ENCODE measurements at places on chromosomes 4 and X.

GRCh38 chr4:149161247-149161646, 654.4 kb downstream of the IQCM start:
- DNase-seq: no peak

GRCh38 chrX:68196939-68197791, 236.1 kb downstream of the OPHN1 start:
- peak; percentile 15 for DNase-seq

GRCh38 chrX:95059909-95060308, 1385.9 kb downstream of the FAM133A start:
- DNase-seq: no peak

- DNase-seq: no peak
Observed at GRCh38 chr4:76256032-76256431, 4.5 kb downstream of the FAM47E start.

DNA sequence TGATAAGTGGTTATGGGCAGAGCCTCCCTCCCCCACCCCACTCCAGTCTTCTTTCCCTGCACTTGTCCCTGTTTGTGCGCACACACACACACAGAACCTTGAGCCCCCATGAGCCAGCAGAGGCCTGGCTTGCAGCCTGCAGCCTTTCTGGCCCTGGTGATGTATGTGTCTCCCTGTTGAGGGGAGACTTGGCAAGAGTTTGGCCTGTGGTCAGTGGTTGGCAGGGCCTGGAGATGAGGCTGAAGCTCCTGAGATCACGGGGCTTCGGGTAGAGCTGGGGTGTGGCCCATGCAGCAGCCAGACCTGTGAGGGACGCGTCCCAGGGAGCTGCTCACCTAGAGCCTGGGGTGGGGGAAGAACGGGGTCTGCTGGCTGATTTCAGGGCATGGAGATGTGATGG, 2.3 kb downstream of the GPR173 start:
- no peak for DNase-seq

DNA sequence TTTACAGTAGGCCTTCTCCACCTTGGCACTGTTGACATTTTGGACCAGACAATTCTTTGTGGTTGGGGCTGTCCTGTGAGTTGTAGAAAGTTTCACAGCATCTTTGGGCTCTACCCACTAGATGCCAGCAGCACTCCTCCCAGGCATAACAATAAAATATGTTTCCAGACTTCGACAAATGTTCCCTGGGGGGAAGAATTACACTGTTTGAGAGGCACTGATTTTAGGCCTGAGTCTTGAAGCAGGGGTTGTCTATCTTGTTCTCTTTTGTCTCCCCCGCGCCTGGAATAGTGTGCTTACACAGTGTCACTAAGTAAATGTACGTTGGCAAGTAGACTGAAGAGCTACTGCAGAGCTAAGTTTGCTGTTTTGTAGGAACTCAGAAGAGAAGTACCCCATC, 254.4 kb upstream of the BOD1L1 start:
- DNase-seq: no peak

DNA sequence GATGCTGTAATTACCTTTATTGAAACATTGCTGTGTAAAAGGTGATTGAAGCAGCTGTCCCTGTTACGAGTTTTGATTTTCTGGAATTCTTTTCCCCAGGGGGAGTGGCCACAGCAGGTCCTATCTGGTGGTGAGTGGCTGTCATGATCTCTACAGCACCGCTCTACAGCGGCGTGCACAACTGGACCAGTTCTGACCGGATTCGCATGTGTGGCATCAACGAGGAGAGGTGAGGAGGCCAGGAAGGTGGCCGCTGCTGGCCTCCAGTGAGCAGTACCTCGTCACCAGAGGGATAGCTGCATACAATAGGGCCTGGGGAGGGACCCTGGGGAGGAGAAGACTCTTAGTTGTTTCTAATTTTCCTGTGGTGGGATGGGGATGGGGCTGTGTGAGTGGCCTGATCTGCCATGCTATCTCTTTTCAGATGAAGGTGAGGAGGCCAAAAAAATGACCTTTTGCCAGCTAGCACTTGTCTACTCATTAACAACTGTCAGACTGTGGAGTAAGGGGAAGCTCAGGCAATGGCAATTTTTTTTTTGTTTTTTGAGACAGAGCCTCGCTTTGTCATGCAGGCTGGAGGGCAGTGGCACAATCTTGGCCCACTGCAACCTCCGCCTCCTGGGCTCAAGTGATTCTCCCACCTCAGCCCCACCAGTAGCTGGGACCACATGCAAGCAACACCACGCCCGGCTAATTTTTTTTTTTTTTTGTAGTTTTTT, 22.8 kb downstream of the BCORL1 start:
- DNase-seq: no peak

DNA sequence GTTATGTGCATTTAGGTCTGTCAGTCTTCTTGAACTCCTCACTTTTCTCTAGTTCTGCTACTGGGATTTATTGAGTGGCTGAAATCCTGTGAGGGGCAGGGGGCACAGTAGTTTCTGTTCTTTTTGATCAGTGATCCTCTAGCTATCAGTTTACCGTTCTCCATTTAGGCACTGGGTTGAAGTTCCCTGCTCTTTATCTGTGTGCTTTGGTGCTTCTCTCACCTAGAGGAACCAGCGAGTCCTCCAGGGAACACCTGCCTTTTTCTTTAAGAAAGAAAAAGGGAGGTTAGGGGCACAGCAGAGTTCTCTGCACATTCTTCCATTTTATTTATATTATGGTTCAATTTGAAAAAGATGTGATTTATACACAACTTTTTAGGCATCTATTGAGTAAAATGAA, 503.0 kb upstream of the AGA start:
- DNase-seq: no peak

GRCh38 chr4:140645614-140646412, 77.1 kb upstream of the UCP1 start:
- no peak for DNase-seq

DNA sequence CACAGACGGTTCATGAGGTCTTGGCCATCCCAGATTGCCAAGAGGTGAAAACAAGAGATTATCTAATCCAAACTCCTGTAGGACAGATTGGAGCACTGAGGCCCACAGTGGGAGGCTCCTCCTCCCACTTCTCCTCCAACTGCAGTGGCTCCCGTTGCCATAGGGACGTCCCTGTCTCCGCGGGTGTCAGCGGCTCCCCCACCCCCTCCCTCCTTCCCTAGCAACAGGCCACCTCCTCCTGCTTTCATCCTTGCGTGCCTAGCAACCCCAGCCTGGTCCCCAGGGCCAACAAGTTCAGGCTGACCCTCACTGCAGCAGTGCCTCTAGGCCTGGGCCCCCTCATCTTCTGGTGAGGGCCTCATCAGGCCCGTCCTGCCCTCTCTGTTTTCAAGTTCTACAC, 6.8 kb upstream of the IQSEC2 start:
- DNase-seq: peak; percentile 50

DNA sequence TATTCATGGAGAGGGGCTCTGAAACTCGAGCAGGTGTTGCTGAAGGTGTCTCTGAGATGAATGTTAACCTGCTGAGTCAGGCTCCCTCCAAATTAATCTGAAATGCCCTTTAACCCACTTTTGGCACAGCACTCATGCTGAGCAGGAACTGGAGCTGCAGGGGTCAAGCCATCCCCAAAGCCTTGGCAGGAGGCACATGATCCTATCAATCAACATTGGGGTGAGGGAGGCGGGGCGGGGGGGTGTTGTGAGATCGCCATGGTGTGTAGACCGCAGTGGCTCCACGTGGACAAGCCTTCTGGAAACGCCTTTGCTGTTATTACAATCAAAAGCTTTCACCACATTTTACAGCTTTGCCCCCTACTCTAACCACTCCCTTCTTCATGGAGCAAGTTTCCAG, 16.5 kb downstream of the ENPP6 start:
- DNase-seq: no peak

DNA sequence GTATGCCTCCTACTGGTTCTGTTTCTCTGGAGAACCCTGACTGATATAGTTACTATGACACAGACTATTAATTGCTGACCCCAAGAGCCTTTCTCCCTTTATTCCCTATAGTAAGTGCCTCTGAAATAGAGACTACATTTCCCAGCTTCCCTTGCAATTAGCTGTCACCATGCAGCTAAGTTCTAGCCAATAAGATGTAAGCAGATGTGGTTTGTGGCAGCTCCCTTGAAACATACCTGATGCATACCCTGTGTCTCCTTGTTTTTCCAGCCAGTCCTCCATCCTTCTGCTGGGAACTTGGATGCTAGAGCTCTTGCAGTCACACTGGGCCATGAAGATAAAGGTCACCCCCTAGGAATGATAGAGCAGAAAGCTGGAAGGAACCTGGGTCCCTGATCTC, 9.7 kb upstream of the TMEM165 start:
- DNase-seq: peak; percentile 33

- DNase-seq: no peak
Observed at GRCh38 chr4:103400405-103400804, 202.3 kb upstream of the CENPE start.
